ENCODE measurements at places on chromosomes 7 and 10. TPM values are rescaled to one million over a fixed set of nuclear protein-coding genes. Genes with fewer than 3 reads are reported as not detected.

Gene TYSND1
- 9.8 TPM for total RNA-seq

Gene IDI2
- total RNA-seq: not detected

Gene SLC26A3
- 8.9 TPM for total RNA-seq

Gene OR2A42
- not detected for total RNA-seq

Gene FAM237B
- total RNA-seq: not detected

DNA sequence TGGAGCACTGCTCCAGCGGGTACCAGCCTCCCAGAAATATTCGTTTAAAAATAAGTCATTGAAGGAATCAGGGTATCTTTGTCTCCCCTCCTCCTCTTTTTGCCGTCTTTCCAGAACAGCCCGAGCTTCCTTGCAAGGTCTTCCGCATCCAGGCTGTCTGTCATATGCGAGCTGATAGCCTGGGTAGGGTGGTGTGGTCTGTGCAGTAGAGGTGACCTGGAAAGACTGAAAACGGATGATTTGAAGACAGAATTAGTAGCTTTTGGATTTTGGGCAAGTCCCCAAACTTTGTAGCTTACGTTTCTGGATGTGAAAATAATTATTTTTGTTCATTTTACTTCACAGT, 480 bp downstream of the VPS50 start:
- peak overlapping the region; percentile 73 for H3K27ac ChIP-seq
- DNase-seq: no peak
- H3K4me3 ChIP-seq: peak overlapping the region; percentile 71
- no peaks in the 10 kb centered on the region for H3K36me3 ChIP-seq
- peaks cover 19% of the 10 kb centered on the region for H3K4me1 ChIP-seq

DNA sequence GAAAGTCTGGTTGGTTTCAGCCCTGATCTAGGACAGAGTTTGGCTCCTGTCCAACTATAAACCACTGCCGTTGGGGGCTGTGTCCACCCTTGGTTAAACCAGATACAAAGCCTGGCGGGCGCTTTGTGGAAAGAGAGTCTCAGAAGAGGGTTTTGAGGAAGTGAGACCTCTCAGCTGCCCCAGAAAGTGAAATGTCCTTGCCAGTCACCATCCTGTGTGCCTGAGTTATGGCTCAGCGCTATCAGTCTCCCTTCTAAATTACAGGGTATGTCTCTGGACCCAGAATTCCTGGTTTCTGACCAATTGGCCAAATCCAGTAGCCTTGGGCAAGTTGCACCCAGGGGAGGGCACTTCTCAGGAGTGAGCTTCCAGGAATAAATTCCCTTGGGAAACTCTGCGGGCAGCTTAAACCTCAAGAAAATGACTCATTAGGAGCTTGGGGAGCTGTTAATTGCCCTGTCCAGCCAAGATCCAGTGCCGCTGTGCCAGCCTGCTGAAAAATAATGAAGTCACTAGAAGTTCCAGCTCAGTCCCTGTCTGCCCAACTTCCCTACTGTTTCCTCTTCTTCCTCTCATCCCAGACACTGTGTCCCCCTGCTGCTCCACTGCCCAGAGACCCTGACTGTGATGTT, 66.7 kb upstream of the PDZD8 start:
- H3K27ac ChIP-seq: peak overlapping the region; percentile 27
- DNase-seq: no peak
- no peaks in the 10 kb centered on the region for H3K4me1 ChIP-seq

DNA sequence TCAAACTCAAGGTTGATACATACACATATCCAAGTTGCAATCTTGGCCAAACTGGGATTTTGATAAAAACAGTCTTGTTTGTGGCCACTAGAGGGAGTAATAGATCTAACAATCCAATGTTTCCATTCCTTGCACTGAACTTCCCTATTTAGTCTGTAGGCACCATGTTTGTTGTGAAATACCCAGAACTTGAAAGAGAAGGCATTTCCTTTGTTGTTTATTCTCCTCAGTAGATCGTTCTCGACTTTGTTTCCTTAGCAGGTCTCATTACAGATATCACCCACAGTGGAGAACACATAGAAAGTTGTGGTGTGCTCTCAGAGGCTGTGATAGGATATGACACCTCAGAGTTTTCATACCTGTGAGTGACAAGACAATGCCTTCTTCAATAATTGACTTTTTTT, 70.3 kb upstream of the MXI1 start:
- DNase-seq: no peak
- peaks cover 3% of the 10 kb centered on the region for H3K36me3 ChIP-seq
- no peak overlapping the region for H3K4me3 ChIP-seq
- peaks cover 6% of the 10 kb centered on the region for H3K4me1 ChIP-seq
- peak overlapping the region; percentile 34 for H3K27ac ChIP-seq
- no peaks in the 10 kb centered on the region for H3K27me3 ChIP-seq

All from sigmoid colon (tissue), 7 donors.